ENCODE measurements at places on chromosomes 6 and 20.

DNA sequence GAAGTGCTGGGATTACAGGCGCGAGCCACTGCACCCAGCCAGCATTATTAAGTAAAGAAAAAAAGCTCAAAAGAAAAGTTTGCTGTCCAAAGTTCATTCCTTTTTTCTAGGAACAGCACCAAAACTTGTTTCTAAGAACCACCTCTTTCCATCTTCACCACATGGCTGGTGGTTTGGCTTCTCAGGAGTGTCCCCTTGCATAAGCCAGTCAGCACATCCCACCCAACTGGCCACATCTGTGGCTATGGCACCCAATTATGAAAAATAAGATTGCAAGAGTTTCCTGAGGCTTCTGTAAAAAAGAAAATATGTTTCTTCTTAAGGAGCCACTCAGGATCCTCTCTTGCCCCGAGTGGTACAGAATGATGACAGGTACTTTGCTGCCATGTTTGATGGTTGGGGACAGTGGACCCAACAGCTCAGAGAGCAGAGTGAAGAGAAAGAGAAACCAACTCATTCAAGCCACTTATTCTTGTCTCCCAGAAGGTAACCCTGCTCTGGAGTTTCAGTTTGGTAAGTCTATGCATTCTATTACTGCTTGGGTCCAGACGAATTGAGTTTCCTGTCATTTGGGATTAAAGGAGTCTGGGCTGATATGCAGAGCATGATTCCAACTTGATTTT is 65.3 kb downstream of the PSMB1 start:
- DNase-seq, result no peak

DNA sequence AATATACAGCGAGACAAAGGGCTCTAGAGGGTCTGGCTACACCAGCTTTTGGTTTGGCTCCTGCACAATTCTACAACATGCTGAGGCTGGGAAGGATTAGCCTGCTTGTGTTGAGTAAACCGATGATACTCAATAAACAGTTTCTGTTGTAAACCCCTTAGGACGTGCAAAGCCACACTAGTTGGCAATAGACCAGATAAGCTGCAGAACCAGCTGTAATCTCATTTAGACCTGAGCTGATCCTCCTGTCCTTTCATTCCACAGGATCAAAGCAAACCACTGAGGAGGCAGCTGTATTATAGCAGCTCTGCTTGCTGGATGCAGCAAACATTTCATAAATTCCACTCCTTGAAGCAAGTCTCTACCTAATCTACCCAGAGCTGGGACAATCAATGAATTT is 79.7 kb downstream of the MMS22L start:
- DNase-seq, result peak; percentile 56

DNA sequence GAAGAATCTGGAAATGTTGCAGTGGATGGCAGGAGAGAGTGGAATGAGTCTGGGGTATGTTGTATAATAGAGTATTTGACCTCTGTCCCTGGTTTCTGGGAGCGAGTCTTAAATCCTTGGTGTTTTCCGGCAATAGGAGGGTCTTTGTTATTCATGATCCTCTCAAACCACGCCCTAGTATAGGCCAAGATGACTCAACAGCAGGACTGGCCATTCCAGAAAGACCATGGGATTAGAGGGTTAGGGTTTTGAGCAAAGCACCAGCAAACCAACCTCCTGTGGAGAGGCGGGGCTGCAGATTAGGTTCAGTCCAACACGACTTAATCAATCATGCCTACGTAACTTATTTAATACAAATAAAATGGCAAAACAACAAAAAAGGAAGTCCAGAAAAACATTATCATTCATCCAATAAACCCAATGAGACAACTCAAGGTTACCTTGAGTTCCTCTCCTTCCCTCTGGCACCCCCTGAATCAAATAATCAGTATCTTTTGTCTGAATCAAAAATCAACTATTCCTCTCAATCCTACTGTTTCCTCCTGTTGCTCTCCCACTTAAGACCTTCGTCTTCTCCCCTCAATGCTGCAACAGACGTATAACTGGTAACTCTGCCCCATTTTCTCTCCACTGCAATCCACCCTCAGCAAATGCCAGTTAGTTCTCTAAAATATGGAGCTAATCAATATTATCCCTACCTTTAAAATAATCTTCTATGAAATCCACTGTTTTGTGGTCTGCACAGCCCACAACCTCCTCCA is 15.5 kb downstream of the HUS1B start:
- DNase-seq, result no peak

DNA sequence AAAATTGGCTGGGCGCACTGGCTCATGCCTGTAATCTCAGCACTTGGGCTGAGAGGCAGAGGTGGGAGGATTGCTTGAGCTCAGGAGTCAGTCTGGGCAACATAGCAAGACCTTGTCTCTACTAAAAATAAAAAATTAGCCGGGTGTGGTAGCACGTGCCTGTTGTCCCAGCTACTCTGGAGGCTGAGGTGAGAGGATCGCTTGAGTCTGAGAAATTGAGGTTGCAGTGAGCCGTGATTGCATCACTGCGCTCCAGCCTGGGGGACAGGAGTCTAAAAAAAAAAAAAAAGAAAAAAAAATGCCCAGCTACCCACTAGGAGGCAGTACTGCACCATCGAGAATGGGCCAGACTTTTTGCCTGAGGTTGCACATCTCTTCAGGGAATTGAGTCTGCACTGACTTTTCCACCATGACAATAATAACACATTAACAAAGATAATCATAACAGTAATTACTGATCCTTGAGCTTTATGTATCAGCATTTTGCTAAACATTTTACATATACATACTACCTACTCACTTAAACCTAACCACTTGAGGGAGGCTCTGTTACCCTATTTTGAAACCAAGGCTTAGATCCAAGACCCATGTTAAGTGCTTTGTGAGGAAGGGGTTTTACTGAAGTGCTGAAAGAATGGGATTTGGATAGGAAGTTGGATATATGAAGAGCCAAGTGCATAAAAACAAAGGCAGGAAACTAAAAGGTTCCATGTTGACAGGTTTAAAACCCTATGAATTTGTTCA is 21.0 kb downstream of the SRSF3 start:
- peak; percentile 76 for DNase-seq

DNA sequence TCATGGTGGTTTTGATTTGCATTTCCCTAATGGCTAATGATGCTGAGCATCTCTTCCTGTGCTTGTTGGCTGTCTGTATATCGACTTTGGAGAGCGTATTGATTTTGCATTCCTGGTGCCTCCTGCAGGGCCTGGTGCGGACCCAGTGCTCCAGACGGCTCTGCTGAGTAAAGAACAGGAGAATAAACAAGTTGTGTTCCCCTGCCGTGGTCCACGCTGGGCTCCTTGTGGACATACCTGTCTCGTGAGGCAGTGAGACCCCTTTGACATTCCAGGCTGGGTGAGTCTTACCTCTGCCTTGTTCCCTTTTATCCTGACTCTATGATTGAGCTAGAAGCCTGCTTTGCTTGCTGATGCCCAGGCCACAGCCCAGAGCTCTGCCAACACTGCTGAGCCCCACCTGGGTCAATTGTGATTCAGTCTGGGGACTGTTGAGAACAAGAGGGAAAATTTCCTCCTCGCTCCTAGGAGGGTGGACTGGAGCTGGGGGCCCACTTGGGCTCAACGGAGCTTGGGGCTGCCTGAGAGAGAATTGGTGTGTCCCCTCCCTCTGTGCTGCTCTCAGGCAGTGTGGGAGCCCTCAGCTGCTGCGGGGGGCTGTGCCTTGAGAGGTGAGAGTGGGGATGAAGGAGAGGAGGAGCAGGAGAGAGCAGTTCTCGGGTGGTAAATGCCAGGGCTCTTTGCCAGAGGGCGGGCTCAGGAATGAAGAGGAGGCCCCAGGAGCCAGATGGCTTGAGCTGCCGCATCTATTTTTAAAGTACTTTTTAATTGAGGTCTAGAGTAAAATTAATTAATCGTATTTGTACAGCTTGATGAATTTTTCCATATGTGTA is 43.7 kb upstream of the PMEPA1 start:
- DNase-seq, result no peak

DNA sequence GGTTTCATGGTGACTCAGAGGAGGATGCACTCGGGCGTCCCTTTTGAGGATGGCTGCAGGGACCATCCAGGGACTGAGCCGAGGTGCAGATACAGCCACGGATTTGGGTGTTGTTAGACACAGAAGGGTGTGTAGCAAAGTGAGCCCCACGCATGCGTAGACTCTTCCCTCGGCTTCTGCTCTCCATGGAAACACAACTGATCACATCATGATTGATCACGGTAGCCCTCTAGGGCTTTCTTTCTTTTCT is 606 bp upstream of the ULBP1 start:
- DNase-seq, result peak; percentile 90

DNA sequence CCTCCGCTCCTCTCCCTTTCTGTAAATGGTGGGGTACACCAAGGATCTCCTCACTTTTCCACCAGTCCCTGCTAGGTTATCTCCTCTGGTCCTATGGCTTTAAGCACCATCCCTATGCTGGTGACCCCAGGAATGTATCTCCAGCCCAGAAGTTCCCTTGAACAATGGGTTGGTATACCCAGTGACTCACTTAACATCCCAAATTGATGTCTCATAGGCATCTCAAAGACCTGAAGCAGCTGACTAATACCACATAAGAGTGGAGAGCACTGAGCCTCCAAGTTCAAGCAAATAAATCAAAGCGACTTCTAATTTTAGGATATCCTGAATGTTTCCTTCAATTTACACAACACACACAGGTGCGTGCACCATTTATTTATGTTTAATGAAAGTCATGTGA is 48.3 kb downstream of the ADGRF1 start:
- no peak for DNase-seq

DNA sequence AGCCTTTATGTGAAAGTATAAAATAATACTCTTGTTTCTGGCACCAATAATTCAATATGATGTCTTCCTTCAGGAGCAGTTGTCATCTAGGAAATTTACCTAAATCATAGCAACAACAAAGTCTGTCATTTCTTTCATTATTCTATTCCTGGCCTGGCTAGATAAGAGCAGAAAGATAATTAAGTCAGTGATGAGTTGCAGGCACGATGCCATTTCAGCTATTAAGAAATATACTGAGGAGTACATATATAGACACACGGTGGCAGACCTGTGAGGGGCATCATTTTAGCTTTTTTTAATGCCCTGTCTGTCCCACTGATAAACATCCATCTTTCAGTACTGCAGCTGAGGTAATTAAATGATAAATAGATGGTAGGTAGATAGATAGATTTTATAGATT is 756.1 kb upstream of the EPHA7 start:
- DNase-seq, result no peak

- peak; percentile 46 for DNase-seq
These were observed 68.8 kb downstream of the TSHZ2 start for GRCh38 chr20:53040693-53041589.

GRCh38 chr20:23955896-23956295 is 32.7 kb downstream of the GGTLC1 start:
- no peak for DNase-seq

GRCh38 chr6:124470803-124471202 is 491.4 kb upstream of the RNF217 start:
- no peak for DNase-seq

DNA sequence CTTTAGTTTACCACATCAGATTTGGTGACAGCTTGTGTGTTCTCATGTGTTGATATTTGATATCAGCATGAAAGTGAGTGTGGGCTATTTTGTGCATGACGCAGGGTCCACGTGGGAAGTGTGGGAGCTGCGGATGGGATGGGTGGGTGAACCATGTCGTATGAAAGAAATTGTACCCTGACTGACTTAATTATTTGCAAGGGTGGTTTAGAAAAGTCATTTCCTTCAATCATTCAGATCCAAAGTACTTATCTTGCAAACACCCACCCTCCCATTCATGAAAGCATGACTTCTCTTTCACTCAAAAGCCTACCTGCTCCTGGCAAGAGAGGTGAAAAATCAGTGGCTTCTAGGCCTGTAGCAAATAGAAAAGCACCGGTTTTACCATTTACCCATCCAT is 91.8 kb upstream of the BACH2 start:
- no peak for DNase-seq

GRCh38 chr6:56347526-56347925 is 100.1 kb upstream of the COL21A1 start:
- DNase-seq, result peak; percentile 41

DNA sequence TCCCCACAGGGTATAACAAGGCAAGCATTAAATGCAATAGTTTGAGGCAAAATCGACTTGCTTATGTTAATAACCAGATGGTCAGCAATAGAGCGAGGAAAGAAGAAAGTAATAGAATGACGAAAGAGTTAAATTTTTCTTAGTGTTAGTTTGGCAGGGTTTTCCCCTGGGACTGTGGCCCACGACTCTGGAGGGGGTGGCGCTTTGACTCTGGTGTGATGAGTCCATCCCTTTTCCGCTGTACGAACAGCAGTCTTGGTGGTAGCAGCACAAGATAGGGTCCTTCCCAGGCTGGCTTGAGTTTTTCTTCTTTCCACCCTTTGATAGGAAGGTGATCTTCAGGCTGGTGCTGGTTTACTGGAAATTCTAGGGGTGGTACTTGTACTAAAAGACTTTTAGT is 69.2 kb upstream of the GMDS start:
- DNase-seq, result no peak
